H54 (cell line): ENCODE measurements at places on chromosomes 2 and 18.
A peak's percentile ranks its signal among the peaks of the same experiment; 100 is the strongest.

DNA sequence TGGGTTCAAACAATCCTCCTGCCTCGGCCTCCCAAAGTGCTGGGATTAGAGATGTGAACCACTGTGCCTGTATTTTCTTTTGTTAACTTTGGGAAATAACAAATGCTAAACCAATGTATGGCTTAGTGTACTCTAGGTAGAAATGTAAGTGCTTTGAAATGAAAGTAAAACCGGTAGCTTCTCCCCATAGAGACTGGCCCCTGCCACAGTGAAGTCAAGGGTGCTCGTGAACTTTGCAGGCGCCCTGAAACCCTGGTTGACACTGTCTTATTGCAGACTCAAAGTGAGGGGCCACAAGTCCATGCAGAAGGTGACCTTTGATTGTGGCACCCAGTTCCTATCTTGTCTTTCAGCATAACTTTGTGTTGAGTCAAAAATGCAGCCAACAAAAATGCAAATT, 24.2 kb upstream of the MTCL1 start:
- no peak for DNase-seq

GRCh38 chr2:148184976-148185375, 164.1 kb downstream of the MBD5 start:
- DNase-seq: no peak

- DNase-seq: no peak
Measured at GRCh38 chr2:34045101-34045655, 446.1 kb upstream of the FAM98A start.

DNA sequence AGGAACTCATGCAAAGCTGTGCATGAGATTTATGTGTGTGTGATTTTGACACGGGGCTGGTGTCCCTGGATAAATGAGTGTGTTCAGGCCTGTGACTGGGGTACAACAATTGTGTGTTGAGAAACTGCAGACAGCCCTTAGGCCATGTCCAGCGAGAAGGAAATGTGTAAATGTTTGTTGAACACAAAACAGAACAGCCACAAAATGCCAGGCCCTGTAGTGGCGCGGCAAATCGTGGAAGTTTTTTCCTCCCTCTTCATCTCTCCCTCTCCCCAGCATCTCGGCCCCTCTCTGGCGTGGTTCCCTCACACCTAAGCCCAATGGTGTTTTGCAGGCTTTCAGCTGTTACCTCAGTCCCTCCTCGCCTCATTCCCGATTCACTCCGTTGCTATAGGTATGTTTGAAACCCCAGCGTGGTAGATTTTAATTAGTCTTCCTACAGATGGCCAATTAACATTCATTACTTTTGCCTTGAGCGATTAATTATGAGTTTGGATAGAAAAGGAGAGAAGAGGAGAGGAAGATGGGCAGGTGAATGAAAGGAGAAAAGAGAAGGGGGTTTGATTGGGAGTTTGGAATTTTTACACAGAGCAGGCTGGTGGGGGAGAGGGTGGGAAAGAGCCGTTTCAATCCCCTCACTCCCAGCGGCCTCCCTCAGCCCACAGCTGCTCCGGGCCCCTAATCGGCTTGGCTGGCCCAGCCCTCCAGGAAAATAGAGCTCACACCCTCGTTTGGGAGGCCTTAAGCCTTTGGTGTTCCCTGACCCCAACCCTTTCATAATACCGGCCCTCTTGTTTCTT, 10.8 kb downstream of the SPR start:
- no peak for DNase-seq

- no peak for DNase-seq
Measured at GRCh38 chr2:157592948-157593347, 35.7 kb downstream of the ACVR1C start.

GRCh38 chr2:237695201-237695780, 67.9 kb downstream of the LRRFIP1 start:
- peak; percentile 83 for DNase-seq

DNA sequence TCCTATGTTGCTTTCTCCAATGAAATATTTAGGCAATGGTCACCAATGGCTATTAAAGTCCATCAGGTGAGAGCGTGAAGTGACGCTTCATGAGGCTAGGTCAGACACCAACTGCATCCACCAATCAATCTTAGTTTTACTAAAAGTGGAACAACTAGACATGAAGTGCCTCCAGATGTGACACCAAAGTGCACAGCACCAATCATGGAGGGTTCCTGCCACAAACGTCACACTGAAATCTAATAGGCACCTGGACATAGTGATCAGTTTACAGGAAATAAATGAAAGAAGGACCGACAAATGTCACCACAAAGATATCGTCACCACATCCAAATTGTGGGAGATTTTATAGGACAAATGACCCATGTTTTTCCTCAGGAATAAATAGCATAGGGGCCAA, 70.5 kb downstream of the PSMG2 start:
- DNase-seq: no peak

DNA sequence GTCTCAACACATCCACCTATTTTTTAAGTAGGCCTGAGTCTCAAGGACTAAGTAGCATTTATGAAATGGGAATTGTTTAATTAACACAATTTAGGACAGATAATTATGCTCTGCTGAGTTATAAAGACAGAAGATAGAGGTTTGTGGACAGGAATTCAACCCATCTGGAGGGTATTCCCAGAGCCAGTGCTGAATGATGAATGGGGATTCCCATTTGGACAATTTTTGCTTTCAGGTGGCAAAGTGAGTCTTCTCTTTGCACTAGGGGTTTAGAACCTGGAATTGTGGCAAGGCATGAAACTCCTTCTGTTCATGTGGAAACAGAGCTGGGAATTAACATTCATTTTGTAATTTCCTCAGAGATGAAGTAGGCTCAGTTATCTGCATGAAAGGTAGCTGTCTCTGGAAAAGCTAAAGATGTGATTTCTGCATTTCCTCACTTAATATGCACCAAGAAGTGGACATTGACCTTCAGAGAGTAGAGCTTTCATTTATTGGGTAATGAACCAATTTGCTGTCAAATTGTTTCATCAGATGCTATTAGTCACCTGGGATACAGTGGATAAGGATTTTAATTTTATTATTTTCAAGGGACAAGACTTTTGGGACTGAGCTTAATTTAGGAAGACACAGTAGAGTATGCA, 212.1 kb upstream of the NRXN1 start:
- DNase-seq: no peak

DNA sequence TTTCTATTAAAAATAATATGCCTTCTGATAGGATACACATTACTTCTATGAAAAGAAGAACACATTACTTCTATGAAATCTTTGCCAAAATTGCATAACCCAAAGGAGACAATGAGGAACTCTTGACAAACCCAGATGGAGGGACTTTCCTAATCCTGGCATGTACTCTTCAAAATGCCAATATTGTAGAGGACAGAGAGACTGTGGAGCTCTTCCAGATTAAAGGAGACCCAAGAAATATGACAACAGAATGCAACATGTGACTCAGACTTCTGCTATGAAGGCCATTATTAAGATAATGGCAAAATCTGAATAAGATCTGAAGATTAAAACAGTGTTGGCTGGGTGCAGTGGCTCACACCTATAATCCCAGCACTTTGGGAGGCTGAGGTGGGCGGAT, 22.2 kb downstream of the SOWAHC start:
- no peak for DNase-seq

- DNase-seq: no peak
Measured at GRCh38 chr2:22134421-22134820, 1010.7 kb downstream of the TDRD15 start.

DNA sequence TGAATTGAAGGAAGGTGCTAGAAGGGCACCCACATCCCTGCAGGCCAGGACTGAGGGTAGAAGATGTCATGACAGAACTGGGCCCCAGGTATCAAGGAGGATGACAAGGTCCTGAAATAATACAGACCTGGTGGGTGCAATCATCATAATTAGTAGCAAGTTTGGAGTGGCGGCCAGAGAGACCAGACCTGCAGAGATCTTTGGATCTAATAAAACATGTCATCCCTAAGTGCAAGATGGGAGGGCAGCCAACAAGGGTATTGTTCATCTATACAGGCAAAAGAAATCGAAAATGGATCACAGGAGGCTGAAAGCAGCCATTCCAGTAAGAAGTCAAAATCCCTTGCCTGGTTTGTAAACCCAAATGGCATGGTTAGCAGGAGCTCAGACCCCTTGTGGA, 111.3 kb upstream of the BOD1L2 start:
- no peak for DNase-seq

DNA sequence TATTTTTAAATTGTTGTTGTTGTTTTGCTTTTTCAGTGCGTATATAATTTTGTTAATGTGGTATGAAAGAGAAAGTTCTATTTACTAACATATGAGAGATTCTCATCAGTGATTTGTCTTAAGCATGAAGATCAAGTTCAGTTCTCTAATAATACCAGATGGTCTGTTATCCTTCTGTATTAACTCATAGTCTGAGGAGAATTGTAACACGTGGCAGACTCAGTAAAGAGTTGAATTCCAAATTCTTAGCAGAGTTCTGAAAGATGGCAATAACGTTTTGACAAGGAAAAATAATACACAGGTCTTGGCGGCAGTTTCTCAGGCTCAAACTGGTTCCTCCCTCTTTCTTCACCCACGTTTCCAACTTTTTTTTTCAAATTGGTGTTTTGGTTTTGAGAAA, 17.2 kb upstream of the COL3A1 start:
- no peak for DNase-seq

DNA sequence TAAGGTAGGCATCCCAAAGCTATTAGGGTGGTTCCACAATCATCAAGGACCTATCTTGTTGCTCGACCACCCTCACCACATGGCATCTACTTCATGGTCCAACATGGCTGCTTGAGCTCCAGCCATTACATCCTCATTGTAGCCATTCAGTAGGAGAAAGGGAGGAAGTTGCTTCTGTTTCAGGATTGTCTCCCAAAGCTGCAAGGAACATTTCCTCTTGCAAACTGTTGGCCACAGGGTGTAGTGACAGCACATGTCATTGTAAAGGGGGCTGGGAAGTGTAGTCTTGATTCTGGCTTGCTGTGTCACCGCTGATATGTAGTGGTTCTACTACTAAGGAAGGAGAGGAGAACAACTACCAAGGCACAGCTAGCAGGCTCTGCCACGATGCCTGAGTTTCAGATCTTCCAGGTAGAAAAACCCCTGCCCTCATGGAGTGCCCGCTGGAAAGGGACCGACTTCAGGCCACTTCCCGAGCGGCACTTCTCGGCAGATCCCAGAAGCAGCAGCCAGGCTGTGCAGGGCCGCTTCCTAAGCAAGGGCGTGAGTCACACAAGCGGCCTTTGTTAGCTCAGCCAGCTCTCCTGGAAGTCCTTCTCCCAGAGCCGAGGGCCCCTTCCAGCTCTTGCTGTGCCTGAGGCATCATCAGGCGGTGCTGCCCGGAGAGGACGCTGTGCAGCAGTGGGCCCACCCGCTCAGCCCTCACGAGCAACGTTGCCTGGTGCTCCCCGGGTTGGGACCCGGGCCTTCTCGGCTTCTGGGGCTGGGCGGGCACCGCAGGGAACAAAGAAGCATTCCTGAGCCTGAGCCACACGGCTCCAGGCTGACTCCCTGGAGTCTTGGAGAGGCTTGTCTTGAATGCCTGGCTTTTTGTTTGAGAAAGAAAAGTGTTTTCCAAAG, 58.2 kb downstream of the HS6ST1 start:
- peak; percentile 87 for DNase-seq

GRCh38 chr18:1805521-1805920, 765.8 kb downstream of the METTL4 start:
- no peak for DNase-seq

DNA sequence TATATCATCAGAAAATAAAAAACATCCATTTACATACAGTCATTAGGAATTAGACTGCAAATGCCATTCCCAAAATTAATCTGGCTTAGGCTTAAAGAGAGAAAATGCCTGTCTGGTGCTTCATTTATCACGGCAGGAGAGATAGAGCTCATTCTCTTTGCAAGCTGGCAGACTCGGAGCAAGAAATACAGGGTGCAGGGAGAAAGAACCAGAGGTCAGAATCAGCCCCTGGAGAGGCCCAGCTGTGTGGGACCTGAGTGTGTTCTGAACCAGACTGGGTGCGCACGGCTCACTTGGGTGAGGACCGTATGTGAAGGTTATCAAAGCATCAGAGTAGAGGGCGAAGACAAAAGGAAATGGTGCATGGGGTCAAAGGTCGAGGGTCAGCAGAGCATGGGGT, 227.8 kb downstream of the ACKR3 start:
- DNase-seq: no peak

DNA sequence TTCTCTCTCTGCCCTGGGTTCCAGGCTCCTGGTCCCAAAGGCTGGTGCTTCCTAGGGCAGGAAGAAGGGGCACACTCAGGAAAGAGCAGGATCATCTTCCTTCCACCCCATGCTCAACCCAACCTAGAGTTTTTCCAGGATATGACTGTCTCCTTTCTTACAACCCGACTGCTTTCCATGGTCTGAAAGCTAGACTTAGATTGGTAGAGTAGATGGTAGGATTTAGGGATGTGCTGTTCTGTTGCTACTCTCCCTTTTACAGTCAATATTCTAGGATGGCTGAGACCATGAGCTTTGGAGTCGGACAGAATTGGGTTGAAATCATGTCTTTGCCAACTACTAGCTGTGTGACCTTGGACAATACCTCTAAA, 45.9 kb upstream of the IGFBP5 start:
- DNase-seq: no peak

- no peak for DNase-seq
Measured at GRCh38 chr2:6975988-6976387, 58.8 kb downstream of the RNF144A start.

DNA sequence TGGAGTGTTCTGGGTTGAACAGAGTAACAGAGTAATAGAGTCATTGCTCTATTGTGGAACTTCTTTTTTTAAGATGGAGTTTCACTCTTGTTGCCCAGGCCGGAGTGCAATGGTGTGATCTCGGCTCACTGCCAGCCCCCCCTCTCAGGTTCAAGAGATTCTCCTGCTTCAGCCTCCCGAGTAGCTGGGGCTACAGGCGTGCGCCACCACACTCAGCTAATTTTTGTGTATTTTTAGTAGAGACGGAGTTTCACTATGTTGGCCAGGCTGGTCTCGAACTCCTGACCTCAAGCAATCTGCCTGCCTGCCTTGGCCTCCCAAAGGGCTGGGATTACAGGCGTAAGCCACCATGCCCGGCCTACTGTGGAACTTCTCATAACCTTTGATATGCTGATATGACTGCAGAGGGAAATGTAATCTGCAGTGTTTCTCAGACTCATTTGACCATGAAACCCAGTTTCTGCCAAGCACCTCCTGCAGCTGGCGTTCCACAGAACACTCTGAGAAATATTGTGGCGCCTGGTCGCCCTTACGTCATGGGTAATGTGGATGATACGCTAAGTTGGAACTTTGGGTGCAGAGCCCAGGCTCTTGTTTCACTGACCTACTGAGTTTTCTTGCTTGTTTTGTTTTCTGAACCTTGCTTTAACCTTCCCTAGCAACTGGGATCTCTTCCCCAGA, 213.8 kb downstream of the BCL2 start:
- no peak for DNase-seq

- DNase-seq: no peak
Measured at GRCh38 chr2:181121996-181122395, 141.6 kb downstream of the UBE2E3 start.
